ENCODE measurements at places on chromosomes 2 and 18.
A peak's percentile ranks its signal among the peaks of the same experiment; 100 is the strongest.

DNA sequence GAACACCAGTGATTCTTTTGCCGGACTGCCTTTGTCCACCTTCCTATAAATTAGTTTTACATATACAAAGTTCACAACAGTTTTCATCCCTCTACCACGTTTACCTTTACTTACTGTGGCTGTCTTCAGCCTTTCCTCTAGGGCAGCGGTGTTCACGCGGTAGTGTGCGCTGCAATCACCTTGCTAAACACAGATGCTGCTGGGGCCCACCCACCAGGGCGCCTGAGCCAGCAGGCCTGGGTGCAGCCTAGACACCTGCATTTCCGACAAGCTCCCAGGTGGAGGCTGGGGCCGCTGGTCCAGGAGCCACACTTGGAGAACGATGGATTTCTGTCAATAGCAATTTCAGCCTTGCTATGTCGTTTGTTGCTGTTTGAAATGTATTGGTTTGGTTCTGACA lies 83.1 kb downstream of the NDUFA10 start:
- DNase-seq = no peak

DNA sequence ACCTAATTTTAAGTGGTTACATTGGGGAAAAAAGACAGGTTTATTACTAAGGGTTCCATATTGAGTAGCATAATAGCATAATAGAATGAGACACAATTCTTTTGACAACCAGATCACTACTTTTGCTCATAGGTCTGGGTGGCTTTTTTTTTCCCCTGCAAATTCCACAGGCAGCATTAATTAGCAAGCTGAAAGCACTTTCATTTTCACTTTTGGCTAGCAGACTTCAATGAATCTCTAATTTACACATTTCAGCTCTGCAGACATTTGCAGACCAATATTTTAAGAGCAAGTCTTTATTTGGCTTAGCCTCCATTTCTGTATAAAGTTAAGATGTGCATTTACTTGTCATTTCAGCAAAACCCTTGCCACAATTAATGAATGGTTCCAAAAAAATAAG lies 185.5 kb downstream of the NOL4 start:
- DNase-seq = no peak

DNA sequence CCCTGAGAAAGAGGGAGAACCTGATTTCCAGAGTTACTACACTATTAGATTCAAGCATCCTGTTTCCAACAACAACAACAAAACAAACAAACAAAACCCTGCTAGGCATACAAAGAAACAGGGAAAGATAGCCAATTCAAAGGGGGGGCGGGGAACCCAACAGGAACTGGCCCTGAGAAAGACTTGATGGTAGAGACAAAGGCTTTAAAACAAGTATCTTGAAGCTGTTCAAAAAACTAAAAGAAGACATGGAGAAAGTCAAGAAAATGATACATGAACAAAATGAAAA lies 147.1 kb downstream of the THADA start:
- no peak for DNase-seq

GRCh38 chr2:11639503-11639902 lies 30.5 kb downstream of the NTSR2 start:
- DNase-seq = no peak

GRCh38 chr2:231069379-231070054 lies 12.8 kb downstream of the PSMD1 start:
- no peak for DNase-seq

DNA sequence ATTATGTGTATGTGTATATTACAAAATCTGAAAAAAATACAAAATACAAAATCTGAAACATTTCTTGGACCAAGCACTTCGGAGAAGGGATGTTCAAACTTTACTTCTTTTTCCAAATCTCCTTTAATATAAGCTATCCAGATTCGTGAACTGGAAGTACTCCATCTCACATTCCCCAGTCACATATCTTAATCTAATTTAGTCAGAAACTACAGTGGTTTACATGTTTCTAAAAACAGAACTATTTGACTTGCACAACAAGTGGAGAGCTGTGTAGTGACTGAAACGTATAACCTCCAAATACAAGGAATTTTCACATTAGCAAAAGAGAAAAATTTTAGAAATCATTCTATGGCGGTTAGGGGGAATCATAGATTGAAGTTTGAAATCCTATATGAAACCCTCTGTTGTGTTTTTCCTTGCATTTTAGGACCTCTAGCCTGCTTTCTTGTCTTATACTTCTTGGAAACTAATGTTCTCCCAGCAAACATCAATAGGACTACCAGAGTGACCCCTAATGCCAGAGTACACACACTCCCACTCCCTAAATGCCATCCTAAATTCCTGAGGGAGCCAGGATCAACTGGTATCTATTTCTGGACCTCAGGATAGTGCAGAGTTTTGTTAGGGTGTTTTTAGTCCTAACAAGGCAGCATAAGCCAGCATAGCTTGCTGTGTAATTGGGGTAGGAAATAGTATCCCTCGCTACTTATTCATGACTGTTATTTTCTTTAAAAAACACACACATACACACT lies 30.2 kb upstream of the ROCK1 start:
- DNase-seq = no peak

- DNase-seq = no peak
These were observed 235.2 kb downstream of the LDLRAD4 start for GRCh38 chr18:13453714-13454113.

DNA sequence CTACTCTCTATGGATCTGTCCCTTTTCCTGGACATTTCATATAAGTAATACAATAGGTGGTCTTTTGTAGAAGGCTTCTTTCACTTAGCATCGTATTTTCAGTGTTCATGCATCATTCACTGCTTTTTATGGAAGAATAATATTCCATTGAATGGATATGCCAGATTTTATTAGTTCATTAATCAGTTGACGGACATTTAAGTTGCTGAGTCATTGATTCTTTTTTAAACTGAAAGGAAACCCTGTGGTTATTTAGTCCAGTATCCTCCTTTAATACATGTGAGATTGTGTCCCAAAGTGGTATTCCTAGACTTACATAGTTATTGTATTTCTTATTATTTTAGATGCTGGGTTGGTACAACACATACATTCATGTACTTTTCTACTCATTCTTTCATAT lies 162.1 kb upstream of the UNC80 start:
- no peak for DNase-seq

DNA sequence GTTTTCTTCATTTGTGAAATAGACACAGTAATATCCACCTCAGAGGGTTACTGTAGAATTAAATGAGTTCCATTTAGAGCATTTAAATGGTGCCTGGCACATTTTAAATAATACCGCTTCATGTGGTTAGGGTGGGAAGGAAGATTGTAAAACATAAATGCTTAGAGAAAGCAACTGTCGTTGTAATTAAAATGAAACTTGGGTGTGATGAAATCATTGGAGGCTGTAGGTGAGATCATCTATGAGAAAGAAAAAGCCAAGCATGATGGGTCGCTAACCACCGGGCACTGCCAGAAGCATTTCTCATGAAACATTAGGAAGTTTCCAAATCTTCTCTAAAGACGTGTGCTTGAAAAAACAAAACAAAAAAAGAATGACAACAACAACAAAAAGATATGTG lies 8.2 kb upstream of the SLC39A10 start:
- no peak for DNase-seq

- DNase-seq = no peak
These were observed 22.2 kb downstream of the SOWAHC start for GRCh38 chr2:109636317-109636716.

GRCh38 chr2:109321570-109321969 lies 192.6 kb downstream of the SH3RF3 start:
- no peak for DNase-seq

GRCh38 chr2:37669446-37669845 lies 2.0 kb downstream of the CDC42EP3 start:
- no peak for DNase-seq

- no peak for DNase-seq
These were observed 1119.8 kb downstream of the TSN start for GRCh38 chr2:122875091-122875865.

- DNase-seq = no peak
These were observed 9.3 kb upstream of the LRATD1 start for GRCh38 chr2:14623237-14623636.

- DNase-seq = no peak
These were observed 35.9 kb downstream of the MYO5B start for GRCh38 chr18:50158866-50159653.

DNA sequence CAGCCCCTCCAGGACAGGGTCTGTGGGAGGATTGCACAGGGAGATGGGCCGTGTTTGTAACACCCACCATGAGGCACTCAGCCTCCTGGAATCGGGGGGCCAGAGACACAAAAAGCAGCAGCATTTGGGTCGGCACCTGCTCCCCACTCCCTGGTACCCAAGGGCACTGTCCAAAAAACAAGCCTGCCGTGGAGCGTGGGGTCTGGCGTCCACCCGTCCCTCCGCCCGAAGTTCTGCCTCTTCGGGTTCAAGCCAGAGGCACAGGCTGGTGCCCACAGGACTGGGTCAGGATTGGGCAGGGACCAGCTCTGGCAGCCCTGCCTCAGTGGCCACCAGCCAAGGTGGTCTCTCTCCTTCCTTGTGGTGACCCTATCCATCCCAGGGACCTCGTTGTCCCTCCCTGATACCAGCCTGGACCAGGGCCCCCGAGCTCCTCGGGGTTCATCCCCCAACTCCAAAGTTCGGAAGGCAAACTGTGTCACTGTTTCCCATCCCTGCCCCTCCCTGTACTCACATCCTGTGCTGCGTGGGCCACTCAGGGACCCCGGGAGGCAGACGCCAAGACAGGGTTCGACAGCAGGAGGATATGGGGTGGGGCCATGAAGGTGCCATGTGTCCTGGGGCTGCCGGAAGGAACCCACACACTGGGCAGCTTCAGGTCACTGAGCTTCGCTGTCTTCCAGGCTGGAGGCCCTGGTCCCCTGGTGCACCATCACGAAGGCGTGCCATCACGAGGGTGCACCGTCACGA lies 126.0 kb upstream of the HDAC4 start:
- no peak for DNase-seq

DNA sequence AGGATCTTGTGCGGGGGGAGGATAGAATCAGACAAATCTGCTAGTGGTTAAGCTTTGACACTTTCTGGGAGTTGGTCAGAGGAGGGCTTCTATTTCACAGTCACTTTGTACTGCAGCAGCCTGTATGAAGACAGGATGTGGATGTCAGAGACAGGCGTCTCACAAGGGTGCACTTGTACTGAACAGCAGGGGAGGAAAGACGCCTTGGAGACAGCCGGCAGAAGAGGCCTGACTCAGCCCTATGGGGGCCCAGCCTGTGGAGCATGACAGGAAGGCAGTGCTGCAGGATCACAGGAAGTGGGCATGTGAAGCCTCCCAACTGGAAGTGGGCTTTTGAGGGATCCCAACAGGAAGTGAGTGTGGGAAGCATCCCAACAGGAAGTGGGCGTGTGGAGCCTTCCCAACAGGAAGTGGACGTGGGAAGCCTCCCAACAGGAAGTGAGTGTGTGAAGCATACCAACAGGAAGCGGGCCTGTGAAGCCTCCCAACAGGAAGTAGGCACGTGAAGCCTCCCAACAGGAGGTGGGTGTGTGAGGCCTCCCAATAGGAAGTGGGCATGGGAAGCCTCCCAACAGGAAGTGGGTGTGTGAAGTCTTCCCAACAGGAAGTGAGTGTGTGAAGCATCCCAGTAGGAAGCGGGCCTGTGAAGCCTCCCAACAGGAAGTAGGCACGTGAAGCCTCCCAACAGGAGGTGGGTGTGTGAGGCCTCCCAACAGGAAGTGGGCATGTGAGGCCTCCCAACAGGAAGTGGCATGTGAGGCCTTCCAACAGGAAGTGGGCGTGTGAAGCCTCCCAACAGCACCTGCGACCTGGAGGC lies 212.3 kb downstream of the SNTG2 start:
- DNase-seq = peak; percentile 97

- no peak for DNase-seq
These were observed 101.7 kb downstream of the ZFP36L2 start for GRCh38 chr2:43124687-43125057.

DNA sequence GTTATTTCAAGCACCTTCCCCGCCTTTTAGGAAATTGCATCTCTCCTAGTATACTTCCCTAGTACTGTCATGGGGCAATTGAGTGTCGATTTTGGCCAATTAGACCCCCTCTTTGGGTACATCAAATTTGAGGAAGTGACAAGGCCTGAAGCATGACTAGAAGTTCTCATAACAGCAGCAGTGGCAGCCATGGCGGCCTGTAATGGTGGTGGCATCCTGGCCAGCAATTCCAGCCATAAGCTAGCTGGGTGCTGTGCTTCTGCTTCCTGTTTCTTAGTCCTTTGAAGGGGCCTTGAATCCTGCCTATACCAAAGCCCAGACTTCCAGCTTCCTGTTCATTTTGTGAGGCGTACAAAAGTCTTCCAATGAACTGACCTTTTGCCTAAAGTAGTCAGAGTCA lies 523.1 kb downstream of the PLCL1 start:
- DNase-seq = no peak

- no peak for DNase-seq
These were observed 120.5 kb downstream of the TANC1 start for GRCh38 chr2:159088906-159089305.

DNA sequence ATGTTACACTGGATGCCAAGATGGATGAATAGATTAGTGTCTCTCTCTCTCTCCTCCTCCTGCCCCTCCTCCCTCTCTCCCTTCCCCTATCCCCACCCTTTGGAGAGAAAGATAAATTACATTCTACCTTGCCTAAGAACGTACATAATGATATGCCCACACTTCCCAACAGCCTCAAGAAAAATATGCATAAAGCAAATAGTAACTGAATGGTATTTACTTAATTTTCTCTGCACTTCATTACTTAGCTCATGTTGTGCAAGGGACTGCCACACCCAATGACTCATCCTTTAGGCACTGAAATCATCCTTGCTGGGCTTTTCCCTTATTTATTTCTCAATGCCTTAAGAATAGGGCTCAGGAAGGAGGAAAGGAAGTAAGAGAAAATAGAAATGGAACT lies 137.3 kb upstream of the PID1 start:
- peak; percentile 81 for DNase-seq

DNA sequence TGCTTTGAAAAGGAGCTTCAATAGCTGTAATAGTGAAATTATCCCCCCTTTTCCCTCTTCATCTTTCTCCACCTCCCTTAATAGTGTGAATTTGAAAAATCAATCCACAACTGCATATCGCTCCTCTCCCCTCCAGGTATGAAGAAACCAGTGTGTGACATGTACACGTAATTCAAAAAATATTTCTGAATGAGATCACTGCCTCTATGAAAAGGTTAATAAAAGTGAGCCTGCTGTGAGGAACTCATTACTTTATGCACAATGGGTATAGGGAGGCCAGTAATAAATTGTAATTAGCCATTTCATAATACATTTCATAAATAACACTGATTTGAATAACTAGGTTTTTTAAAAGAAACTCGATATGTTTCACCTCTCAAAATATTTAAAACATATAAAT lies 209.0 kb upstream of the KYNU start:
- no peak for DNase-seq

GRCh38 chr2:10146366-10147005 lies 23.9 kb downstream of the RRM2 start:
- no peak for DNase-seq

DNA sequence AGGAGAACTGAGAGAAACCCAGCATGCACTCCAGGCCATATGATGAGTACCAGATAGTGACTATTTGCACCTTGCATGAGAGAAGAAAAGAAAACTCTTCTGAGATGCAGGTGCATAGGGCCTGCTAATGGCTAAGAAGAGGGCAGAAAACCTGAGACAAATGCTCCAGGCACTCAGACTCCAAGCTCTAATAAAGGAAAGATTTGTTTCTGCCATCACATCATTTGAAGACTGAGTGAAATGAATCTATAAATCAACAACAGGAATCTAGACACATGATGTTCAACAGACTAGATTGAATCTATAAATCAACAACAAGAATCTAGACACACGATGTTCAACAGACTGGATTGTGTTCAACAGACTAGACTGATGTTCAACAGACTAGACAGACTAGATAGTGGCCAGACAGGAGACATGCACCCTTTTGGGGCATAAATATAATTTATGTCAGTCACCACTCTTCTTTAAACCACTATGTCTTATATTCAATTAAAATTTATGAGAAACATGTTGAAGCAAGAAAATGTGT lies 482.7 kb upstream of the UBE2E3 start:
- no peak for DNase-seq

GRCh38 chr2:111037128-111037527 lies 83.6 kb upstream of the BCL2L11 start:
- no peak for DNase-seq

Measured in SK-N-MC (cell line).